ENCODE measurements at places on chromosomes 7 and 10. TPM values are rescaled to one million over a fixed set of nuclear protein-coding genes. Genes with fewer than 3 reads are reported as not detected.

Gene SPDYE16
- total RNA-seq, result not detected

Gene LRRN3
- total RNA-seq, result 57.3 TPM

Gene ATOH7
- total RNA-seq, result not detected

Gene ZNF239
- 1.7 TPM for total RNA-seq

Gene KIAA1549
- total RNA-seq, result 0.75 TPM

Gene SPAM1
- not detected for total RNA-seq

Gene CCSER2
- total RNA-seq, result 53.6 TPM

Gene CADPS2
- not detected for total RNA-seq

Gene EIF5AL1
- 0.34 TPM for total RNA-seq

Gene GRK5
- total RNA-seq, result 25.3 TPM

Gene CREM
- total RNA-seq, result 101 TPM

Gene TRIM73
- total RNA-seq, result 5.7 TPM

DNA sequence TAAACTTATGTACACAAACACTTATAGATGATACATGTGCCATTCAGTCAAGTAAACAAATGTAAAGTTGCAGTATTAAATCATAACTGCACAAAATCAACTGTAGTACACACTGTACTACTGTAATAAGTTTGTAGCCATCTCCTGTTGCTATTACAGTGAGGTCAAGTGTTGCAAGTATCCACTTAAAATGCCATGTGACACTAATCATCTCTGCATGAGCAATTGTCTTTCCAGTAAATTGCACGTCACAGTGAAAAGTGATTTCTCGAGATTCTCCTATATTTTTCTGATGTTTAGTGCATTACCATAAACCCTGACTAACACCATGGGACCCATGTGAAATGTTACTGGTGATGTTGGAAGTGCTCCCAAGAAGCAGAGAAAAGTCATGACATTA is 293.3 kb upstream of the SP4 start:
- H3K4me3 ChIP-seq, result no peak overlapping the region
- no peak for DNase-seq
- H3K27me3 ChIP-seq, result peaks cover 6% of the 10 kb centered on the region
- H3K27ac ChIP-seq, result no peak overlapping the region
- H3K4me1 ChIP-seq, result no peaks in the 10 kb centered on the region

GRCh38 chr10:45427262-45427969 is 53.4 kb downstream of the ALOX5 start:
- peaks cover 61% of the 10 kb centered on the region for H3K4me1 ChIP-seq
- peaks cover 17% of the 10 kb centered on the region for H3K36me3 ChIP-seq
- no peaks in the 10 kb centered on the region for H3K27me3 ChIP-seq
- DNase-seq, result no peak

GRCh38 chr10:55734112-55734511 is 626.9 kb downstream of the ZWINT start:
- H3K4me1 ChIP-seq, result no peaks in the 10 kb centered on the region
- H3K36me3 ChIP-seq, result no peaks in the 10 kb centered on the region
- no peak overlapping the region for H3K27ac ChIP-seq
- no peak overlapping the region for H3K4me3 ChIP-seq
- no peak for DNase-seq
- H3K27me3 ChIP-seq, result no peaks in the 10 kb centered on the region

- peaks cover 3% of the 10 kb centered on the region for H3K36me3 ChIP-seq
- DNase-seq, result no peak
- no peaks in the 10 kb centered on the region for H3K4me1 ChIP-seq
- H3K4me3 ChIP-seq, result no peak overlapping the region
- peaks cover 17% of the 10 kb centered on the region for H3K27me3 ChIP-seq
Measured at GRCh38 chr10:6950133-6950532, 370.1 kb upstream of the PRKCQ start.

DNA sequence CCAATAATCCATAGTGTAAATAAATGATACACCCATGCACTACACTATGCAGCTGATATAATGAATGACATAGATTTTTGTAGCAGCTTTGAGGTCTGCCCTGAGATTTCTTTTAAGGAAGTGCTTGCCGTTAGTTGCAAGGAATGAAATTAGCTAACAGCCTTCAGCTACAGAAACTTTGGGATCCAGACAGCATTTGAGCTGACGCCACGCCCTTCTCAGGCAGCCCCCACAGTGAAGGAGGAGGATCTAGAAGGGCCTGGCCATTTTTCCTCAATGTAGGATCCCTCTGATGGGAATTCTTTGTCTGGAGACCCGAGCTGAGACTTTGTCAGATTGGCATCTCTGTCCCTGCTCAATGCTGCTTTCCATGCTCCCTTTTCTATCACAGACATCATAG is 6.1 kb upstream of the PDK4 start:
- no peak overlapping the region for H3K4me3 ChIP-seq
- no peak overlapping the region for H3K27ac ChIP-seq
- H3K27me3 ChIP-seq, result peaks cover 6% of the 10 kb centered on the region
- no peak for DNase-seq

GRCh38 chr10:5564537-5565204 is 39.9 kb downstream of the CALML3 start:
- peaks cover 19% of the 10 kb centered on the region for H3K4me1 ChIP-seq
- H3K36me3 ChIP-seq, result no peaks in the 10 kb centered on the region
- no peaks in the 10 kb centered on the region for H3K27me3 ChIP-seq
- DNase-seq, result no peak

GRCh38 chr10:60362461-60362860 is 27.2 kb downstream of the ANK3 start:
- no peaks in the 10 kb centered on the region for H3K27me3 ChIP-seq
- no peak overlapping the region for H3K27ac ChIP-seq
- peaks cover 2% of the 10 kb centered on the region for H3K36me3 ChIP-seq
- DNase-seq, result no peak
- no peak overlapping the region for H3K4me3 ChIP-seq
- H3K4me1 ChIP-seq, result no peaks in the 10 kb centered on the region

GRCh38 chr10:110609605-110610004 is 34.5 kb upstream of the RBM20 start:
- no peak overlapping the region for H3K4me3 ChIP-seq
- H3K36me3 ChIP-seq, result peaks cover 8% of the 10 kb centered on the region
- peaks cover 39% of the 10 kb centered on the region for H3K4me1 ChIP-seq
- H3K27me3 ChIP-seq, result peaks cover 2% of the 10 kb centered on the region

DNA sequence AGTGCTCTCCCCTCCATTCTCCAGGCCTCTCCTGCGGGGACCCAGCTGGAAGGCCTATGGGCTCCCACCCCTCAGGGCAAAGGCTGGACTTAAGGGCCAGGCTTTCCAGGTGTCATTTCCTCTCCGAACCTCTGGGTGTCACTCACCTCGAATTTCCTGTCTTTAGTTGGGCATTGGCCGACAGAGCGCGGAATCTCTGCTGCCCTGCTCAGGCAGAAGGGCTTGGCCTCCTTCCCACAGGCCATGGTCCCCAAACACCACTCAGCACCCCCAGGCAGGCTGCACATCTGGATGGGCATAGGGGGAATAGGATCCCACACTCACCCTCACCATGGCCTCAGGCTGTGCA is 212.9 kb downstream of the CCSER2 start:
- no peaks in the 10 kb centered on the region for H3K36me3 ChIP-seq
- peaks cover 13% of the 10 kb centered on the region for H3K27me3 ChIP-seq
- H3K27ac ChIP-seq, result no peak overlapping the region
- H3K4me3 ChIP-seq, result peak overlapping the region; percentile 62
- DNase-seq, result no peak

GRCh38 chr7:2099048-2099957 is 133.4 kb downstream of the MAD1L1 start:
- DNase-seq, result no peak
- no peaks in the 10 kb centered on the region for H3K36me3 ChIP-seq
- H3K27ac ChIP-seq, result peak overlapping the region; percentile 23
- H3K4me1 ChIP-seq, result peaks cover 23% of the 10 kb centered on the region
- no peaks in the 10 kb centered on the region for H3K27me3 ChIP-seq

GRCh38 chr10:91340613-91341362 is 69.4 kb upstream of the HECTD2 start:
- no peaks in the 10 kb centered on the region for H3K36me3 ChIP-seq
- H3K4me3 ChIP-seq, result no peak overlapping the region
- peaks cover 2% of the 10 kb centered on the region for H3K27me3 ChIP-seq
- no peaks in the 10 kb centered on the region for H3K4me1 ChIP-seq

- H3K27me3 ChIP-seq, result peaks cover 8% of the 10 kb centered on the region
- peaks cover 9% of the 10 kb centered on the region for H3K4me1 ChIP-seq
- no peak overlapping the region for H3K27ac ChIP-seq
- H3K36me3 ChIP-seq, result peaks cover 5% of the 10 kb centered on the region
Measured at GRCh38 chr7:44109991-44110390, 5.8 kb downstream of the AEBP1 start.

DNA sequence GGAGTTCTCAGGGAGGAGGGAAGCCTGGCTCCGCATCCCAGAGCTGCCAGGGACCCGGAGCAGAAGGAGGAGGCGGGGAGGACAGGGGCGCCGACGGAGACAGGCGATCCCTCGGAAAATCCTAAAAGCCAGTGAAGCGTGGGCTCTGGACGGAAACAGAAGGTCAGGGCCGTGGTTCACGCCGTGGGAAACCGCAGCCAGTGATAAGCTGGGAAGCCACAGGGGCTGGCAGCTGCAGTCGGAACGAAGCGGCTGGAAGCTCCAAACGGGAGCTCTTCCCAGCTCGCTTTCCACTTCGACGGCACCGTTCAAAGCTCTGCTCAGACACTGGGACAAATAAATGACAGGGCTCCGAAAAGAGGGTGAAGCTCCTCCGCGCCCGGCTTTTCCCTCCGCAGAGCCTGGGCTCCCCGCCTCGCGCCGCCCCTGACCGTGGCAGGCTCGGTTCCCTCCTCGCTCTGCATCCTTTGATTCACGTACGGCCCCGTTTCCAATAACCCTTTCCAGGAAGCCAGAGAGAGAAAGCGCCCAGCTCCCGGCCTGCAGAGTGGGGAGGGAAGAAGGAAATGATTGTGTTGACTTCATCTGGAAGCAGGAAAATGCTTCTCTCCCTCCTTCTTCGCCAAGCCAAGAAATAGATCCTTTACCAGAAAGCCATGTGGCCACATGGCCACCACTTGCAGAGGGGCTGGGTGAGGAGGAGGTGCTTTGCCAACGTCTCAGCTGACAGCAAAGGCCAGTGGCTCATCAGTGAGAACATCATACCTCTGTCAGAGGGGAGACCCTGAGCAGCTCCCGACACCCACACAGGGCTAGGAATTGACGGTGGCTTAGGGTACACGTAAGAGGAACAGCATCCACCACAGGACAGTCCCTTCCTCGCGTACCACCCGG is 57.4 kb downstream of the ADRB1 start:
- H3K27me3 ChIP-seq, result peaks cover 49% of the 10 kb centered on the region
- H3K4me1 ChIP-seq, result peaks cover 30% of the 10 kb centered on the region
- H3K4me3 ChIP-seq, result peak overlapping the region; percentile 67
- no peak for DNase-seq
- H3K36me3 ChIP-seq, result no peaks in the 10 kb centered on the region
- no peak overlapping the region for H3K27ac ChIP-seq

GRCh38 chr7:100093498-100093897 is 4.7 kb downstream of the COPS6 start:
- H3K27me3 ChIP-seq, result no peaks in the 10 kb centered on the region
- no peak for DNase-seq
- no peak overlapping the region for H3K4me3 ChIP-seq
- no peak overlapping the region for H3K27ac ChIP-seq
- peaks cover 48% of the 10 kb centered on the region for H3K4me1 ChIP-seq
- H3K36me3 ChIP-seq, result peaks cover 74% of the 10 kb centered on the region

- H3K4me1 ChIP-seq, result no peaks in the 10 kb centered on the region
- no peaks in the 10 kb centered on the region for H3K36me3 ChIP-seq
- no peak overlapping the region for H3K27ac ChIP-seq
- H3K4me3 ChIP-seq, result no peak overlapping the region
Measured at GRCh38 chr7:146772601-146773000, 656.0 kb downstream of the CNTNAP2 start.

DNA sequence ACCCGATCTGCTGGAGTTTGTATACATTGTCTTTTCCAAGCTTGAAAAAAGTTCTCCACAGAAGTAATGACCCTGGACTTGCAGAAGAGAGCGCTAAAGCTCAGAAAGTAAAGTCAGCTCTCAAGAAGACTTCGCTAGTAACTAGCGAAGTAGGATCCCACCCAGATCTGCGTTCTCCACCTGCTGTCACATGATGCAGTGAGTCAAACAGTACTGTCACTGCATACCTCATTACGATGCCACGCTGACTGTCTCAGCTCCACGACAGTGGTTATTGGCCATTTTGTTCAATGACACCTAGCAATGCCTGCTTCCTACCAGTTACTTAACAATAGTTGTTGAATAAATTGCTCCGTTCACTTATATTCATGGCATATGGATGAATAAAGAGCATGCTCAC is 29.7 kb upstream of the SEC61G start:
- H3K27me3 ChIP-seq, result peaks cover 15% of the 10 kb centered on the region
- DNase-seq, result no peak
- H3K4me3 ChIP-seq, result no peak overlapping the region
- no peak overlapping the region for H3K27ac ChIP-seq
- peaks cover 5% of the 10 kb centered on the region for H3K4me1 ChIP-seq

DNA sequence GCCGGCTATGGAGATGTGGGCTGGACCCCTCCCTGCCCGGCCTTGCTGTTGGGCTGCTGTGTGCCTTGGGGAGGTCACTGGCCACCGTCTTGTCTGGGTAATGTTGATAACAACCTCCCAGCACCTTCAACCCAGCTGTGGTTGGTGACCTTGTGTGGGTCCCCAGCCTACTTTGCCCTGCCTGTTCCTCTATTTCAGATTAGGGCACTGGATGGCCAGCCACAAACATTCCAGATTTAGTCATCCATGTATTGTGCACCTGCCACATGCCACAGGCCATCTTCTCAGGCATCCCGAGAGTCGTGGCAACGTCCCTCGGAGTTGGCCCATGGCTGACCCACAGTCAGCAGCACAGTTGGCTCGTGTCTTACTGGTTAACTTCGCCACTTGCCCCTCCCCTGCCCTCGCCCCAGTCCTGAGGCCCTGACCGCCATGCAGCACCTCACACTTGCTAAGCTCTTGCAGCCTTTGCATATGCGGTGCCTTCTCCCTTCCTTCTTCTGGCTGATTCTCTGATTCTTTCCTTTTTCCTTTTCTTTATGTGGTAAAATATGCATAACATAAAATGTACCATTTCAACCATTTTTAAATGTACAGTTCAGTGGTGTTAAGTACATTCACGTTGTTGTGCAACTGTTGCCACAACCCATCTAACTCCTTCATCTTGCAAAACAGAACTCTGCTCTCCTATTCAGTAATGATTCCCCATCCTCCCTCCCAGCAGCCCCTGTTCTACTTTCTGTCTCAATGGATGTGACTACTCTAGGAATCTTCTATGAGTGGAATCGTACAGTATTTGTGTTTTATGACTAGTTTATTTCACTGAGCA is 60.6 kb downstream of the PRF1 start:
- no peak overlapping the region for H3K4me3 ChIP-seq
- DNase-seq, result no peak
- no peak overlapping the region for H3K27ac ChIP-seq
- peaks cover 7% of the 10 kb centered on the region for H3K27me3 ChIP-seq

DNA sequence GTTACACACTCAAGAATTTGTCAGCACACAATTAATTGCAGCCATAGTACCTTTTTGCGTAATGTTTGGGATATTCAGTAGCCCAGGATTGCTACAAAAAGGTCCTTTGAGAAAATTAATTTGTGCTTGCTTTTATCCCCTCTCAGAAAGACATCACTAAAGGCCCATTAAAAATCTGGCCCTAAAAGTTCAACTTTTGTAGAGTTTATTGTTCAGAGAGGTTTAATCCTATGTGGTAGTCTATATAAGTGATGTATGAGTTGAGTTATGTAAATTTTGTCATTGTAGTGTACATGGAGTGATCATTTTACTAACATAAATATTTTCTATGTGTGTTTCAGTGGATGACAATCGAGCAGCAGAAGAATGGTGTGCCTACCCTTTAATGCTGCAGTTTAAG is 126.0 kb downstream of the LCOR start:
- no peak for DNase-seq
- no peak overlapping the region for H3K27ac ChIP-seq
- H3K36me3 ChIP-seq, result peaks cover 25% of the 10 kb centered on the region
- H3K4me3 ChIP-seq, result no peak overlapping the region
- no peaks in the 10 kb centered on the region for H3K27me3 ChIP-seq
- H3K4me1 ChIP-seq, result peaks cover 5% of the 10 kb centered on the region

GRCh38 chr10:102410429-102411073 is 8.0 kb downstream of the PSD start:
- H3K27ac ChIP-seq, result peak overlapping the region; percentile 70
- peak; percentile 59 for DNase-seq
- H3K4me3 ChIP-seq, result peak overlapping the region; percentile 81
- H3K4me1 ChIP-seq, result peaks cover 52% of the 10 kb centered on the region
- H3K36me3 ChIP-seq, result peaks cover 3% of the 10 kb centered on the region
